ENCODE measurements at places on chromosomes 2 and 18.

GRCh38 chr2:210445116-210445707 lies 31.3 kb downstream of the LANCL1 start:
- DNase-seq = no peak

- no peak for DNase-seq
Measured at GRCh38 chr2:221377066-221377465, 195.0 kb downstream of the EPHA4 start.

GRCh38 chr2:119996148-119996547 lies 16.7 kb upstream of the EPB41L5 start:
- no peak for DNase-seq

DNA sequence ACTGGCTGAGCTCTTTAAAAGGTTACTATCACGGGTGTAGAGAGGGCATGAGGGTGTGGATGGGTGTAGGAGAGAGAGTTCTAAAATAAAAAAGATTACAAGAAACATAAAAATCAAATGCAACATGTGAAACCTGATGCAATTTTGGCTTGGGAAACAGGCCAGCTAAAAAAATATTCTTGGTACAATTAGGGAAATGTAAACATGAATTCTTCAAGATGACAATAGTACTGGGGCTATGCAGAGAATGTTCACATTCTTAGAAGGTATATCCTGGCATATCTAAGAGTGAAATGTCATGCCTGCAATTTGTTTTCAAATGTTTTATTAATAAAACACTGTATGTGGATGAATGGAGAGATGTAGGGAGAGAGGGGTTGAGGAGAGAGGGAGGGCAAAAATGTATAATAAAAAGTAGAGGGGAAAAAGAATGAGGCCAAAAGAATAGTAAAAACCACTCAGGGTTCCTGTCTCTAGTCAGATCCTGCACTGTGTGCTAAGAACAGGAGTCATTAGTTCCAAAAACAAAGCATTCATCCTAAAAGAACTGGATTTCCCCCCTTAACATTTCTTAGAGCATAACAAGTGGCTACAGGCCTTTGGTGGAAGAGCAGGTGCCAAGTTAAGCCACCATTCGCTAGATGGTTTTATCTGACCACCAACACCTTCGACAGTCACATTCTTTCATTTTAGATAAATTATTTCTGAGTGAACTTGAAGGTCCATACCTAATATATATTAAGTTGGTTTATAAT lies 77.3 kb downstream of the LPIN2 start:
- DNase-seq = no peak

GRCh38 chr2:98806236-98806697 lies 75.3 kb upstream of the MGAT4A start:
- DNase-seq = no peak

DNA sequence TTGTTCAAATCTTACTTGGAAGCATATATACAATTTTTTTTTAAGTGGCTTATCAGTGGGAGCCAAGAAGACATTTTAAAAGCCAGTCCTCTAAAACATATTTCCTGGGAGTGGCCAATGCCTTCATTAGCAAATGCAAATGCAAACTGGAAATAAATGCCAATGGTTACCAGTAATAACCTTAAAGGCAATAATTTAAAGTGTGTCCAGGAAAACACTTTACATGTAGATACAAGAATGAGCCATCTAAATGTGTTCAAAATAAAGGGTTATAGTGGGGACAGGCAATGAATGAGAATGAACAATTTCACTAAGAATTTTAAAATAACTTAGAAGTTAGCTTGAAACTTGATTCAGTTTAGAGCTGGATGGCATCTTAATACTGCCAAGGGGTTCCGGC lies 64.2 kb downstream of the FARSB start:
- no peak for DNase-seq

DNA sequence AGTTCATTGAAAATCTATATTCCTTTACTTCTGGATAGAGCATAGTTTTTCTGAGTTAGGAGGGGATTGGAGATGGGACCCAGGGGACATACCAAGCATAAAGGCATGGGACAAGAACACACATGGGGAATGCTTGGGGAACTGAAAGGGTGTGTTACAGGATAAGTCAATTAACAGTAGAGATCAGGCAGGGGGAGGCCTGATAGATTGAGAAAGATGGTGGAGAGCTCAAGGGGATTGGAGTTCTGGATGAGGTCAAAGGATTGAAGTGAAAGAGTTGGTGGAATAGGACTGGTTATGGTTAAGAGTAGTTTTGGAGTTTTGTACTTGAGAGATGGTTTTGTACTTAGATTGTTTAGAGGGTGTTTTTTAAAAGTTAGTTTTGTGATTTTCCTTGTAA lies 16.1 kb downstream of the ACSL3 start:
- DNase-seq = no peak

DNA sequence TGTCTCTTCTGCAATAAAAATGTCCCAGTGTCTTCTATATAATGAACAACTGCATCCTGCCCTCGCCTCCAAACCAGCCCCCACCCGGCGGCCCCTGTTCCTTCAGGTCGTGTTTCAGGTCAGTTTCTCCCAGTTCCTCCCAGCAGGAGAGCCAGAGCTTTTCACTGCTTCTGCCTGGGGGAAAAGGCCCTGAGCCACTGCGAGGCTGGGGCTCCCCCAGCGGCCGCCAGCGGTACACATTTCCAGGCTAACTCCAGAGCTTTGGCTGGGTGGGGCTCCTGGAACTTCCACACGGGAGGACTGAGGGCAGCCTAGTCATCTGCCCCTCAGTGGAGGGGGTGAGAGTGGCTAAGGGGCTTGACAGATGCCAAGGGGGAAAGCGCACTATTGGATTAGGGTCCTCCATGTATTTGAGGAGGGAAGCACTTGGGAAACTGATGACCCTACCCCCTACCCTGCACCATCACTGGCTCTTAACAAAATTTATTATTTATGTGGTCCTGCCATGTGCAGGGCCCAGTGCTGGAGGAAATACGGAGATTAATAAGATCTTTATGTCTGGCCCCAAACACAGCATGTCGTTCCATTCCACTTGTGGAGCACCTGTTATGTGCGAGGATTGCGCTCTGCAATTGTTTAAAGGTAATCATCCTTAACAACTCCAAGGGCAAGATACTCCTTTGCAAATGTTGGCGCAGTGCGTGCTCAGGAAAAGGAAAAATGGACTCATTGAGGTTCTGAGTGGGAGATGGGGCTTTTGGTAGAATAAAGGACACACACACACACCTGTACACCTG lies 17.3 kb upstream of the CYS1 start:
- DNase-seq = peak; percentile 58

- DNase-seq = no peak
Measured at GRCh38 chr2:20434588-20435294, 12.1 kb upstream of the RHOB start.

GRCh38 chr2:200749631-200750322 lies 61.9 kb upstream of the BZW1 start:
- DNase-seq = no peak

DNA sequence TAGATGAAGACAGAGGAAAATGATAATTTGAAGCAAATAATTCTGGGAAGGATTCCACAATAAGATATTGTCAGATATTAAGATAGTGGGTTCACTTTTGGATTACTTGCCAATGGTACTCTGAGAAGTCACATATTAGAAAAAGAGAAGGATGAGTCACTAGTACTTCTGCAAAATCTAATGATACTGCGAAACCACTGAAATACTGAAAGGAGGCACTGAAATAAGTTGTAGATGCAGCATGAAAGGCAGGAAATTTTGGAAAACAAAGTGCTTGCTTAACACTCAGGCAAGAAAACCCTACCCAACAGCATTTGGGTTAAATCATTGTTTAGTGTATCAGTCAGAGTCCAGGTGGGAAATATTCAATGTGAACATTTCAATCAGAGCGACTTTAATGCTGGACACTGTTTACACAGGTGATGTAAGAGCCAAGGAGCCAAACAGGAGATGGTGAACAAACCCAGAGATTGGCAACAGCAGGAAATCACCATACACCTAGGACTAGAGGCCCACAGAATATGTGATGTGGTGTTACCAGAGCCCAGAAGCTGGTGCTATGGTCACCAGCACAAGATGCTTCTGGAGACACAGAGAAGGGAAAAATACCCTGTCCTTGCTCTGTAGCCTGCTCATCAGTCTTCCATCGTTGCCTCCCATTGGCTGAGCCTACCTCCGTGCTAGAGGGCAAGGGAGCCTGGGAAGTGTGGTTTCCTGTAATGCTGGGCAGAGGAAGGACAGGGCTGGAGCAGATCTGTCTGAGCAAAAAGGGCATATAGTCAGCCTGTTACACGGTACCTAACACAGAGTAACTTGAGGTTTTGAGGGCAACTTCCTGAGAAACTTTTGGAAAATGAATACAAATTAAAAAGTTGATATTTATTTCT lies 204.7 kb upstream of the ITGA4 start:
- DNase-seq = no peak

- DNase-seq = no peak
Measured at GRCh38 chr2:218296847-218297246, 4.5 kb upstream of the TMBIM1 start.

DNA sequence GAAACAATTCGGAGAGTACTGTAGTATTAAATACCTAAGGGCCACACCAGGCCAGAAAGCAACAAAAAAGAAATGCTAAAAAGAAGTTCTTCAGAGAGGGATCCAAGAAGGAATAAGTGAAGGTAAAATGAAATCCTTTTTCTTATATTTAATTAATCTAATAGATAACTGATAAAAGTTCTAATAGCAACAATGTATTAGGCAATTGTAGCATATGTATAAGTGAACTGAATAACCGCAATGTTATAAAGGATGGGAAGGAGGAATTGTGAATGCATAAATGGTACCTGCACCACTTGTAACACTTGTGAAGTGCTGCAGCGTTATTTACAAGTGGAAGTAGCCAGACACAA lies 21.8 kb downstream of the TMSB10 start:
- no peak for DNase-seq

GRCh38 chr2:71801969-71802368 lies 345.7 kb downstream of the CYP26B1 start:
- DNase-seq = peak; percentile 53

DNA sequence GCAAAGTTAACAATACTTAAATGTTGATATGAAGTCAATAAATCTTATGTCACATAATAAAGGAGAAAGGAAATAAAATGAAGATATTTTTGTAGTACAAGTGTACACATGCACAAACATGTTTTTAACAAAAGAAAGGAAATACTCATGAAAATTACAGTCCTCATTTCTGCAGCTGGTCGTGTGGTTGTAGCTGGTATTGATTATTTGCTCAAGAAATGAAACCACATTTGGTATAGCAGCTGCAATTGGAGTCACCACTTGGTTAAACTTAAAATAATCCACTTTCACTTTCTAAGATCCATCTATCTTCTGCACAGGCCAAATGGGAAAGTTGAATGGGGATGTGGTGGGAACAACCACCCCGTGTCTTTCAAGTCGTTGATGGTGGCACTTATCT lies 580.5 kb upstream of the NRXN1 start:
- no peak for DNase-seq

- no peak for DNase-seq
Measured at GRCh38 chr2:11103984-11104793, 51.1 kb upstream of the SLC66A3 start.

- no peak for DNase-seq
Measured at GRCh38 chr18:62812876-62813275, 97.5 kb downstream of the PHLPP1 start.

GRCh38 chr18:3115447-3116030 lies 102.6 kb upstream of the LPIN2 start:
- DNase-seq = no peak

- no peak for DNase-seq
Measured at GRCh38 chr18:492451-492850, 8.1 kb downstream of the COLEC12 start.

GRCh38 chr18:68713796-68714195 lies 1.1 kb downstream of the TMX3 start:
- no peak for DNase-seq

GRCh38 chr18:23127090-23127489 lies 8.2 kb upstream of the CABLES1 start:
- DNase-seq = no peak

DNA sequence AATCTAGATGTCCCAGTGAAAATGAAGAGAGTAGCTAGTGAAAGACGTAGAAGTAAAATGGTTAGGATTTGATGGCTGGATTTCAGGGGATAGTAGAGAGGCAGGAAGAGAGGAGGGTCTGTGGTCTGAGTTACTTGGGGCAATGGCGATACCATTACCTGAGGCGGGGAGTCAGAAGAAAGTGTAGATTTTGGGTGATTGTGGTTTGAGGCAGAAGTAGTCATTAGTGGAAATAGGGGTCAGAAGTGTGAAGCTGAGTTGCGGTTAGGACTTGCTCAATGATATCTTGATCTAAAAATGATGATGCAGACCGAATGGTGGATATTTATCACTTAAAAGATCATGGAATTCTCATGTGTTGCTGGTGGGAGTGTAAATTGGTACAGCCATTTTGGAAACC lies 41.0 kb downstream of the CEP192 start:
- no peak for DNase-seq

GRCh38 chr2:1791685-1792435 lies 47.5 kb upstream of the PXDN start:
- DNase-seq = peak; percentile 19

DNA sequence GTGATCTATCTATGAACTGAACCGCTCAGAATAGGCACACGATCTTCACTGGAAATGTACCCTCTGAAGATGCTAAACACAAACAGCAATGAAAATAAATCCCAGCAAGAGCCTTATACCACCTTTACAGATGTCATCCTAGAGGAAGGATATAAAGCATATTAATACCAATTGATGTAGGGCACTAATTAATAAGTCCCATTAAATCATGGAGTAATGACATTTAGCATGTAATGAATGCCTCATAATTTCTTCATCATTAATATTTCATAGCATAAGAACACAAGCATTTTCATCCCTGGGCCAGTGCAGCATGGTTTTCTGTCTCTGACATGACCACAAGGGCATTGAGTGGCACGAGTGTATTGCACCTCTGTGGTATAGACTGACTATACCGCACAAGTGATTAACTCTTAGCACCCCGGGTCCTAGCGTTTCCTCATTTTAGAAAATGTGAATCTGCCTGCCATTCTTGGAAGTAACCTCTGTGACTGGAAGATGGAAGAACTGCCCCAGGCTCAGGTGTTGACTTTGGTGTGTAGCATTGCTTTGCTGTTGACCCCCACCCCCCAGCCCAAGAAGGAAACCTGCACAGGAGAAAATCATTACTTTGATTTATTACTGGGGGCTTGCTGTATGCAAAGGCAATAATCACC lies 1.4 kb upstream of the TMEM178A start:
- no peak for DNase-seq

DNA sequence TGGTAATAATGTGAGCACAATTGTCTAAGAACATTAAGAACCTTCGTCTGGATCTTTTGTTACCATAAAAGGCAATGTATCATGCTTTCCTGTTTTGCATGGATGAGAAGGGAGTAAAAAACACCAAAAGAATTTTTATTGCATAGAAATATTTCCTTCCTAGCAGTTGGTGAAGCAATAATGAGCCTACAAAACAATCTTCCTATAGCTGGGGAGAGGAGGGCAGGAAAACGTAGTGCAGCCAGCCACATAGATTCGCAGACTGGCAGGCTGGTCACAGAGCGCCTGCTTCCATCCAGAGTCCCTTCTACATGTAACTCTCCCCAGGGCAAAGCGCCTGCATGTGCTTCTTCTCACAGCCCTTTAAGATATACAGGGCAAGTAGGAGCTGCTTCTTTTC lies 190.4 kb downstream of the BABAM2 start:
- no peak for DNase-seq

Data from amniotic stem cell (primary cell).